Pons (tissue), 1 donor: ENCODE measurements at places on chromosomes 12 and 14.

GRCh38 chr14:83798421-83798820 lies 1731.5 kb upstream of the FLRT2 start:
- DNase-seq, result no peak

DNA sequence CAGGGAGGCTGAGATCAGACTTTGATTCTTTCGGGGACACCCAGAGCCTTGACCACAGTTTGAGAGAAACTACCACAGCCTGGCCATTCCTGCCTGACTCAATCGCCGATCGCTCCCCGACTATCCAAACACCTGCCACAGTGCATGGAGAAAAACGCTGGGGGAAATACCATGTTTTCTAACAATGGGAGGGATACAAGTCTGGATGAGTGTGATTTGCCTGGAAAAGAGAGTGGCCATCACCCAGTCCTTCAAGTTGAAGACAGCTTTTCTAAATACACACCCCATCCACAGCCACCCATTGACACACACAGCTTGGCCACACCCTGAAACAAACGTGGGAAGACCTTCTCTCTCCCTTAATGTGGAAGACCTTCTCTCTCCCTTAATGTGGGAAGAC lies 6.7 kb upstream of the VASH1 start:
- no peak for DNase-seq

DNA sequence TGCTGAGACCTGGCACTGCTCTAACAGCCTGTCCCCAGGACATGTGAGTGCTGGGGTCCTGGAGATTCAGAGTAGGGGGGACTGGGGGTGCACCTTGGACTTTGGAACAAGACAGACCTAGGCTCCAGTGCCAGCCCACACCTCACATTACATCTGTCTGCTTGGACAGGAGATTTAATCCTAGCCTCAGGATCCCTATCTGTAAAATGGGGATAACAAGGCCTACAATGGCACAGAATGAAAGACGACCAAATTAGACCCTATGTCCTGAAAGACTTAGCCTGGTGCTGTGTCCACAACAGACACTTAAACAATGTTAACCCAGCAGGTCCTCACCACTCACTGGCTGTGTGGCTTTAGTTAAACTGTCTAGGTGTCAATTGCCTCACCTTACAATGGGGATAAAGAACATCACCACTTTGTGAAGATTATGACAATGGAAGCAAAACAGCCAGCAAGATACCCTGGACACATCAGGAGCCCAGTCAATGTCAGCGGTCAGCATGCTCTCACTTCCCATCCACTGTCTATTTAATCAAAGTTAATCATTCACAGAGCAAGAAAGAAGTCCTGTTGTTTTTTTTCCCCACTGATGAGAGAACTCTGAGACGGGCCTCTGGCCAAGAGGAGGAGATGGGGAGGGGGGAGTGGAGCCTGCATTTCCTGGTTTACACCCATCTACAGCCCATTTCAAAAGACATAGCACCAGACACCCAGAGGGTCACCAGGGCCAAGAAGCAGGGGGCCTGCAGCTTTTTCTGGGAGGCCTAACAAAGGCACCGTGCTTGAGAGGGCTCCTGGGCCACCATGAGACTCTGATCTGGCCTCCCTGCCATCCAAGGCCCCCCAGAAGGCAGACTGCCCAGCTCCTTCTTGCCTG lies 40.6 kb downstream of the ACTN1 start:
- no peak for DNase-seq

GRCh38 chr12:7916936-7917335 lies 19.1 kb downstream of the SLC2A3 start:
- DNase-seq, result no peak

- DNase-seq, result no peak
Measured at GRCh38 chr12:108495054-108495453, 20.0 kb upstream of the FICD start.

DNA sequence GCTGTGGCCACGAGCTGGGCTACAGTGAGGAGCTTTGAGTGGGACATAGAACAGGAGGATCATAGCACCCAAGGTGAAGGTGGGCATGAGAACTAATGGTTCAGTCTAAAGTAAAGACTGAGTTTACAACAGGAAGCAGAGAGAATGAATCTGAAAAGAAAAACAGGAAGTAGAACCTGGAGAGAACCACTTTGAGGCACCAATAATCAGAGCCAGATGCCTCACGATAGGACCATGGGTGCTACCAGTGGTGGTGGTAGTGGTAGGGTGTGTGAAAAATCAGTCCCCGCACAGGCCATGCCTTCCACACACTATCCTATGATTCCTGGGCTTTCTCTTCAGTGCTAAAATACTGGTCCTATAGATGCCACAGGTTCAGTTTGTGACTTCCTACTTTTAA lies 293.6 kb downstream of the AKAP6 start:
- DNase-seq, result no peak

DNA sequence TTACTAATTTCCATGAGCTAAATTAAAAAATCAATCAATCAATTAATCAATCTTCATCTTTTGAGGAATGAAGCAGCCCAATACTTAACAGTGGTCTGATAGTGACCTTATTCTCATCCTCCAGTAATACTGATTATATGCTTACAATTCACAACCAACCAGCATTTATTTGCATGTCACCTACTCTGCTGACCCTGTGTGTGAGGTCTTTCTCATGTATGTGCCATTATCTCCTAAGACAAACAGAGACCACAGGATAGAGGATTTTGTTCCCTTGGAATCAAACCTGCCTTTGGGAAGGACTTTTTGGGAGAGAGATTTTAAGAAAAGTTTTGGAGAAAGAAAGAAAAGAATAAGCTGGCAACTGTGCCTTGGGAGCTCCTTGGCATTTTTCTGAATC lies 197.2 kb downstream of the NRXN3 start:
- DNase-seq, result no peak

- no peak for DNase-seq
Measured at GRCh38 chr12:82665142-82665923, 21.4 kb upstream of the TMTC2 start.

DNA sequence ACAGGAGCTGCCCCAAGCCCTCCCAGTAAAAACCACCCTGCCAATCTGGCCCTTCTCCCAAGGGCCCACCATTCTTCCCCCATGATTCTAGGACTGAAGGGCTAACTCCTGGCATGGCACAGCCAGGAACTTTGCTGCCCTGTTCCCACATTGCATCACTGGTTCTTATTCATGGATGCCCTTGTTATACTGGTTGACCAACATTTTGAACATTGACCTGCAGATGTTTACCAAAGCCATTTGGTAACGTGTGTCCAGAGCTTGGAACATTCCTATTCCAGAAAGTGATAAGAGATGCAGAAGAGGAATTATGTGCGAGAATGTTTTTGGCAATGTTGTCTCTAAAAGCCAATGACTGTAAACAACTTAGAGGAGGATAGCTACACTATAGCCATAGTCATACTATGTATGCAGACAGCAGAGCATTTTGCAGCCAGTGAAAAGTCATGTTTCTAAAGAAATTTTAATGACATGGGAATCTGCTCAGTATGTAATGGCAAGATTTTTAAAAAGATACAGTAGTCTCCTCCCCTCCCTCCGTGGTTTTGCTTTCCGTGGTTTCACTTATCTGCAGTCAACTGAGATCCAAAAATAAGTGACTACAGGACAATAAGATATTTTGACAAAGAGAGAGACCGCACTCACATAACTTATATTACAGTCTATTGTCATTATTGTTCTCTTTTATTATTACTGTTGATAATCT lies 108.8 kb downstream of the DAAM1 start:
- no peak for DNase-seq

DNA sequence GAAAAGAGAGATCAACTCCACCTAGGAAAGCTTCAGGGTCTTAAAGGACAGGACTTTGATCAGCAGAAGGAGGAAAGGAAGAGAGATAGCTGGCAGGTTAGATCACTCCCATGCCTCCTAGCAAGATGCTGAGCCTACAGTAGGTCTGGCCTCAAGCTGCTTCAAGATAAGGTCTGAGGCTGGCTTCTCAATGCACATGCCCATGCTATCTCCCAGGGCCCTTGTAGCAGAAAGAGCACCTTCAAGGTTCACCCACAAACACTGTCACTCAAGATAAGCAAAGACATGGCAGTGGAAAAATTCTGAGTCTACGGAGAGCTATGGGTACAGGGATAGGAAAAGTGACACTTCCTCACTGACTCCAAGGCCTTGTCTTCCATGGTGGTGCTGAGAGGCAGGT lies 14.3 kb downstream of the REM2 start:
- no peak for DNase-seq

DNA sequence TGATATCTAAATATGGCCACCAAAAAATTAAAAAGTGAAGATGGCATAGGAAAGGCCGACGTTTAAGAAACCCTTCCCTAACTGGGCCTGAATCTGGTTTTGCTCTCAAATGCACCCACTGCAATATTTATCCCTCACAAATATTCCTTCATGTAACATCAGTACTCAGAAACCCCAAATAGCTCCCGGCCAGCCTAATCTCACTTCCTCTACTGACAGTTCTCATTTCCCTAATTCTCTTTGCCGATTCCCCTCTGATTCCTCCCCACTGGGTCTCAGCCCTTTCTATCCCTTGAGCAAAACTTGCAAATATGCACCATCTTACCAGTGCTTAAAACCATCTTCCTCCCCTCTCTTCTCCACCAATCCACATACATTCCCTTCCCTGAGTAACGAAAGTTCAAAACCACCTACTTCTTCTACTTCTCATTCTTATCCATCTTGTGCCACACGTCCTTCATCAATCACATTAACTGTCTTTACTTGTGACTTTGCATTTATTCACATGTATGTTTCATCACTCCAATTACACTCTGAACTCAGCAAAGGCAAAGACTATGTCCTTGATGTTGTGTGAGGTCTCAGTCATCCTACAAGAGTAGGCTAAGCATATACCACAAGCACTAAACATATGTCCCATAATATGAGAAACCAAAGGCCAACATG lies 23.1 kb downstream of the KCNK10 start:
- peak; percentile 76 for DNase-seq

GRCh38 chr12:4323396-4323795 lies 2.4 kb downstream of the TIGAR start:
- peak; percentile 49 for DNase-seq

DNA sequence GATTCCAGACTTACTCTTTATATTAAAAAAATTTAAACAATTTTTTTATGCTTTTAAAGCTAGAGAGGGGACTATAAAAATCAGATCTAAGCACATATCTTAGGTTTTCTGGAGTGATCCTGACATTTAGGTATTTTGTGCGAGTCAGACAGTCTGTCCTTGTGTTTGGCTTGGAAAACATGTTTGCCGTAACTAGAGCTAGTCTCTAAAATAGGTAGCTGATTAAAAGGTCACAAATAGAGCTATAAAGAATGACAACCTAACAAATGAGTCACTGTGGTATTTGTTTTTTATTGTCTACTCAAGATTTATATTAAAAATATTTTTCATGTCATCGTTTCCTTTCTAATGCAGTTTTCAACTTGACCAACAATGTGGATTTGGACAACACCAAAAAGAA lies 73.4 kb downstream of the MNAT1 start:
- DNase-seq, result no peak

- no peak for DNase-seq
Measured at GRCh38 chr12:117884161-117884560, 84.6 kb downstream of the KSR2 start.

DNA sequence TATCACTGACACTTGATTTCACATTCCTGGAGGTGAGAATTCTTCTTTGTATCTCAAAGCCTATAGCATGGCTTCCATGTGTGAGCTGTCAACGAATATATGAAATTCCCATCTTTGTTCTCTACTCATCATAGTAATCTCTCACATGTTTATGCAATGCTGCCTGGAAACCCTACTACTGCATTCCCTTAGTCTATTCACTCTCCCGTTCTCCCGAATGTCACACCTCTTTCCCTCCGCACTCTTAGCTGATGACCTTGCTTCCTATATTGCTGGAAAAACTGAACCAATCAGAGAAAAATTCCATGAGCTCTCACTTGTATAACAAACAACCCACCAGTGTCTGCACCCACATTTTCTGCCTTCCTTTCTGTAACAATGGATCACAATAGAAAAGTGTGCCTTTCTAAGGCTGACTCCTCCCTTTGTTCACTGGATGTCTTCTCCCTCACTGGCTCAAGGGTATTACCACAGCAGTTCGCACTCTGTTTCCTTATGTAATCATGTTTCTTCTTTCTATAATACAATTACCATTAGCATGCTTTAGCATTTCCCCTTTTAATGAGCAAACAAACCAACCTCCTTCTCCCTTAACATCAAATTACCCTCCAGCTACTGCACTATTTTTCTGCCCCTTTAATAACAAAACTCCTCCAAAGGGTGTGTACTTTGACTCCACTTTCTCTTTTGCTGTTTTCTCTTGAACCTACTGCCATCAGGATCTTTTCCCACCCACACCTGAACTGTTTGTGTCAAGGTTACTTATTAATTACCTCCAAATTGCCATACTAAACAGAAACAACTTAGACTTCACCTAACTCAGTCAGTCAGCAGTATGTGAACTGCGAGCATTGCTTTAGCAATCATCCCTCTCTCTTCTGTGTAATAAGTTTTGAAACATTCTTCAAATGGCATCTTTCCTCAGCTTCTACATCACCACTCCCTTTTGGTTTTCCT lies 63.9 kb upstream of the CCDC196 start:
- DNase-seq, result no peak

- peak; percentile 63 for DNase-seq
Measured at GRCh38 chr12:122356192-122356635, 66.3 kb downstream of the CLIP1 start.

- DNase-seq, result no peak
Measured at GRCh38 chr14:32476532-32476931, 147.4 kb downstream of the AKAP6 start.

DNA sequence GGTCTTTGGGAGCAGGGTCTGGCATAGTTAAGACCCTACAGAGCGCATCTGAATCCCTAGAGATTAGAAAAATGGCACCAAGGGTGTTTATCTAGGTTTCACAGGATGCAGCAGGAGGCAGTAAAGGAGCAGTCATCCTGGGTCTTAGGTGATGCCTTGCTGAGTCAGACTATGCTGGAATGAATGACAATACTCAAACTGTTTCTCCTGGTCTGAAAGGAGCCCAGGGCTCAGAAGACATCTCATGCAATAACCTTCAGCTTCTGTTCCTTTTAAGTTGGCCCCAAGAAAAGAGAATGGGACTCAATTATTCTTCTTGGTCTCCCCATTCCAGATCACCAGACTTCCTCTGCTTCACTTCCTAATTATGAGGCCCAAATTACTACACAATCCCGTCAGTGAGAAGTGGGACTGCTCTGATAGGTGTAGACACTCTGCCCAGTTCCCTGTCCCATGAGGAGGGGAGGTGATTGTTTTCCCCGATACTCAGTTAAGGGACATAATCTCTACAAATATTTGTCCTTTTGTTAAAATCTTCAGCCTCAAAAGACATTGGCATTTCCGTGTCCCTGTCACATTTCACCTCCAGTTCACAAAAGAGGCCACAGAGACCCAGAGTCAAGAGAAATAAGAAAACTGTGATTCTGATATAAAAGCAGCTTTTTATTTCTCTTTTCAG lies 14.8 kb upstream of the APOF start:
- no peak for DNase-seq

DNA sequence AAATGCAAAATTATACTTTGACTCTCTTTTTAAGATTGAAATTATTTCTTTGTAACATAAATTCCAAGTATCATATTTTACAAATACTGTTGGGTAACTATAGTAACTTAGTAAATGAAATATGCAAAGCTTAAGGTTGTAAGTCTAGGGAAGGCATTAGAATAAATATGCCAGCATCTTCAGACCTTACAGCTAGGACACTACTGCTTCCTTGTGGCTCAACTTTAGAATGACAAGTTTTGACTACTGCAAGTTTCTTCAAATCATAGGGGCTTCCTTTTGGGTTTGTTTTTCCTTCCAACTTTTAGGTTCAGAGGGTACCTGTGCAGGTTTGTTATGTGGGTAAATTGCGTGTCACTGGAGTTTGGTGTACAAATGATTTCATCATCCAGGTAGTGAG lies 17.7 kb upstream of the ANP32D start:
- peak; percentile 22 for DNase-seq
